ENCODE measurements at places on chromosomes 12 and 14.
A peak's percentile ranks its signal among the peaks of the same experiment; 100 is the strongest.

- DNase-seq, result no peak
Observed at GRCh38 chr12:83161456-83161855, 474.8 kb downstream of the TMTC2 start.

- DNase-seq, result no peak
Observed at GRCh38 chr12:20628226-20628787, 66.8 kb upstream of the SLCO1C1 start.

DNA sequence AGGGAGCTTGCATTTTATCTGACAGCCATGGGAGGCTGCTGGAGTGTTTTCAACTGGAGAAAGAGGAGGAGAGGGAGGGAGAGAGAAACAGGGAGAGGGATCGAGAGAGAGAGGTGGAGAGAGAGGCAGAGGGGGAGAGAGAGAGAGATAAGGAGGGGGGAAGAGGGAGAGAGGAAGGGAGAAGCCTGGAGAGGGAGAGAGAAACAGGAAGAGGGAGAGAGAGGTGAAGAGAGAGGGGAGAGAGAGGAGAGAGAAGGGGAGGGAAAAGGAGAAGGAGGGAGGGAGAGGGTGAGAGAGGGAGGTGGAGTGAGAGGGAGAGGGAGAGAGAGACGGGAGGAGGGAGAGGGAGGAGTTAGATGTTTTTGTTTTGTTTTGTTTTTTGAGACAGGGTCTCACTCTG, 45.6 kb downstream of the DNAH10 start:
- no peak for DNase-seq

- no peak for DNase-seq
Observed at GRCh38 chr12:112559784-112560183, 141.0 kb downstream of the PTPN11 start.

GRCh38 chr14:30625533-30625932, 3.4 kb downstream of the SCFD1 start:
- no peak for DNase-seq

- DNase-seq, result no peak
Observed at GRCh38 chr12:120388691-120389481, 19.9 kb upstream of the MSI1 start.

DNA sequence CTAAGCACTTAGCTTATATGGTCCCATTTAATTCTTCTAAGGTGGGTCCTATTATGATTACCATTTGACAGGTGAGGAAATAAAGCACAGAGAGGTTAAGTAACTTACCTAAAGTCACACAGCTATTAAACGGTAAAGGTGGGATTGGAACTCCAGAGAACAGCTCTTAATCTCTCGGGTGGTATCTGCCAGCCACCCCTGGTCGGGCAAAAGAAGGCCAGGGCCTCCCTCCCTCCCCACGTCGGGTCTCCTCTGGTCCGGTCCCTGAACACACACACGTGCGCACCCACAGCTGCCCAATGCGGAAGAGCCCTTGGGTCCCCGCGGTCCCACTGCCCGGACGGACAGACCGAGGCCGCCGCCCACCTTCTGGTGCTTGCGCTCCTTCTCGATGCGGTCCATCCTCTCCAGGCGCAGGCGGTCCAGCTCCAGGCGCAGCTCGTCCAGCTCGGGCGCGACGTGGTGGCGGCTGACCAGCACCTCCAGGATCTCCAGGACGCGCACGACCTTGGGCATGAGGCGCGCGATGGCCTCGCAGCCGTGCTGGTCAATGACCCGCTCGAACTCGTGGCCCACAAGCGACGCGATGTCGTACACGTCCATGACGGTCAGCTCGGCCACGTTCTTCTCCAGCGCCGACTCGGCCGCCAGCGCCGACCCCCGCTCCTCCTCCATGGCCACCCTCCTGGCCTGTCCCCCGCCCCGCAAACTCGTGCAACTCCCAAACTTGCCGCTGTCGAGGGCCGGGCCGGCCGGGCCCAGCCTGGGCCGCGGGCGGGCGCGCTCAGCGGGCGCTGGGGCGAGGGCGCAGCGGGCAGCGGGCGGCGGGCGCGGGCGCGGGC, 490 bp downstream of the RILPL1 start:
- DNase-seq, result no peak

GRCh38 chr12:31118347-31119191, 44.9 kb downstream of the DDX11 start:
- DNase-seq, result peak; percentile 16

- no peak for DNase-seq
Observed at GRCh38 chr12:106583242-106584103, 669 bp downstream of the RFX4 start.

DNA sequence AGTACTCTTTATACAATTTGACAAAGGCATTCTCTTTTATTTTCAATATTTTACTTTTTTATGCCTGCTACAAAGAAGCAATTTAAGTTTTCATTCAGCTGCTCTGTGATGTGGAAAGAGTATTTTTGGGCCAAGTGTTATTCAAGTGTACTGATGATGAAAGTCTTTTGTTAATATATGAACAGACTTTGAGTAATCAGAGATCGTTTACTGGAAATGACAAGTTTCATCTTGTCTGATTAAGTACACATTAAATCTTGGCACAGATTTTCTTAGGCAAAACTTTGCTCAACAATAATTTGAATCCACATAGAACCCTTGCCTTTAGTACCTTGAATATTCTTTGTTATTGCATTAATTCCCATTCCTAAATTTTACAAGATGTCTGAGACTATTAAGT, 13.3 kb upstream of the PZP start:
- DNase-seq, result no peak

DNA sequence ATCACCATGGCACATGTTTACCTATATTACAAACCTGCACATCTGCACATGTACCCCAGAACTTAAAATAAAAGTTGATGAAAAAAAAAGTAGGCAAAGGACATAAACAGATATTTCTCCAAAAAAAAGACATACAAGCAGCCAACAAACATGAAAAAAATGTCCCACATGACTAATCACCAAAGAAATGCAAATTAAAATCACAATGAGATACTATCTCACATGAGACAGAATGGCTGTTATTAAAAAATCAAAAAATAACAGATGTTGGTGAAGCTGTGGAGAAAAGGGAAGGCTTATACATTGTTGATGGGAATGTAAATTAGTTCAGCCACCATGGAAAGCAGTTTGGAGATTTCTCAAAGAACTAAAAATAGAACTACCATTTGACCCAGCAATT, 68.0 kb upstream of the FAR2 start:
- DNase-seq, result no peak

GRCh38 chr14:89773644-89774316, 180.8 kb downstream of the EFCAB11 start:
- peak; percentile 57 for DNase-seq

DNA sequence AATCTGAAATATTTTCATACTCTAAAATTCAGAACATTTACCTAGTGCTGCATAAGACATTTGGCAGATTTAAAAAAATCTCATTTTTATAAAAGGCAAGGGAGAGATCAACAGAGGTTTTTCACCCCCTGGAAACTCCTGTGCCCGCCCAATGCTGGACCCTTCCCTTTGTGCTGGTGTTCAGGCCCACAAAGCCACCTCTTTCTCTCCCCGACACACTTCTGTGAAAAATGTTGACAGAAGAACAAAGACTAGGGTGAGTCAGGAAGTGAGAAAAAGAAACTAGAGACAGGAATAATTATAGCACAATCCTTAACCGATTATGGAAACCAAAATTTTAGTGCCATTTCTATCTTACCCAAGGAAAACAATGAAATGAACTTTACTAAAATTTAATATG, 197.7 kb upstream of the STXBP6 start:
- no peak for DNase-seq
